ENCODE measurements at places on chromosomes 1 and 21.

DNA sequence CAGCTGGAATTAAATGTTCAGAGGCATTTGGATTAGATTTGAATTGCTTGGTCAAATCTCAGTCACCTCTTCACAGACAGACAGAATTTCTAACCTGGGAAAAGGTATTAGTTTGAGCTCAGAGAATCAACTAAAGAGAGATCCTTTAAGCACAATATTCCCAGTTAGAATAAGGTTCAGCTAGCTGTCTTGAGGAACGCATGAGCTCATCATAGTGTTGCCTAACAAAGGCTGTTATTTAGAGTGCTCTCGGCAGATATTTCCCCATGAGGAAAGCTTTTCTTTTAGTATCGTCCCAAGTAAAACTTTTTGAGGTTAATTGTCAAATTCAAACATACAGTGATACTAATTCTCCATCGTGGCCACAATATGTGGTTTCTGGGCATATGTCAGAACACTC is 269.9 kb downstream of the HLX start:
- no peak for DNase-seq

- DNase-seq = peak; percentile 42
These were observed 17.1 kb upstream of the SPSB1 start for GRCh38 chr1:9275567-9276034.

- DNase-seq = no peak
These were observed 4.7 kb downstream of the POGK start for GRCh38 chr1:166843769-166844596.

DNA sequence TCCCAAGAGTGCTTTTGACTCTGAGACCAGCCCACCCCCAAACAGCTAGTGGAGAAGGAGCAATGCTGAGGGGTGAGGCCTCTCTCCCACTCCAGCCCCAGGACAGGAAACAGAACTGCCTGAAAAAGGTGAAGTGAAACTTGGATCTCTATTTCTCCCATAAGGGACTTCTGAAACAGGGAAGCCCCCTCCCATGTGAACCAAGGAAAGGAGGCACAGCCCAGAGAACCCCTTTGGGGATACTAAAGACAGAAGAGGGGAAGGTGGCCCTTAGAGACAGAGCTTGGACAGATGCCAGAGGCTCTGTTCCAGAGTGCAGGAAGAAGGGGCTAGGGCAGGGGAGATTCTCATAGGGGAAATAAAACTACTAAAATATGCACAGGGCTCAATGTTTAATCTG is 2.9 kb downstream of the TNFAIP8L2 start:
- DNase-seq = no peak

- DNase-seq = no peak
These were observed 4.4 kb downstream of the JMJD4 start for GRCh38 chr1:227730630-227731151.

Data from CD4-positive, alpha-beta T cell treated with Interleukin-17A for 1 hour (primary cell).